AML-193 (cell line): ENCODE measurements at places on chromosomes 1 and 21.

GRCh38 chr21:29708401-29708800 lies 231.4 kb downstream of the GRIK1 start:
- DNase-seq: no peak

DNA sequence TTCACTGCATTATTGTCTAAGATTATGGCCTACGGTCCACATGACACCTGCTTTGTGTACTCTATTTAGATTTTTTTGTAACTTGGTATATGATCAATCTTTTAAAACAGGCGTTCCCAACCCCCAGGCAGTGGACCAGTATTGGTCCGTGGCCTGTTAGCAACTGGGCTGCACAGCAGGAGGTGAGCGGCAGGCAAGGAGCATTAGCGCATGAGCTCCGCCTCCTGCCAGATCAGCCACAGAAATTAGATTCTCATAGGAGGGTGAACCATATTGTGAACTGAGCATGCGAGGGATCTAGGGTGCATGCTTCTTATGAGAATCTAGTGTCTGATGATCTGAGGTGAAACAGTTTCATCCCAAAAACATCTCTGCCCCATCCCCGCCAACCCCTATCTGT lies 228.4 kb upstream of the NR5A2 start:
- DNase-seq: no peak

GRCh38 chr1:12142891-12143630 lies 23.7 kb upstream of the TNFRSF1B start:
- DNase-seq: peak; percentile 82

DNA sequence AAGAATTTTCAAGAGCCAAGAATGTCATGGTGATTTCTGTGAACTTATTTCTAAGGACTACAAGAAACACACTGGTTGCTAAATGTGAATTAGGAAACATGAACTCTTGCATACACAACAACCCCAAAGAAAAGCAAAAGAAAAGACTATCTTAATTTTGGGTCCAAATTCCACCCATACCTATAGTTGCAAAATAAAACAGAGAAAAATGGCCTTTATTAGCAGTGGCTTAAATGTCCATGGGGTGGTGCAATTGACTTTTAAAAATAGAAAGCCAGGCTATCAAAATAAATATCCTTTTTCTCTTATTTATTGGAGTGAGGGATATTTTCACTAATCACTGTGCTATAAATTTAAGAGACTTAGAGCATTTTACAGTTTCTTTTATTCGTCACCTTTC lies 80.9 kb upstream of the DPYD start:
- no peak for DNase-seq

- no peak for DNase-seq
Measured at GRCh38 chr1:19528438-19528837, 43.1 kb upstream of the CAPZB start.

- no peak for DNase-seq
Measured at GRCh38 chr1:159532922-159533321, 2.9 kb downstream of the OR10J5 start.

DNA sequence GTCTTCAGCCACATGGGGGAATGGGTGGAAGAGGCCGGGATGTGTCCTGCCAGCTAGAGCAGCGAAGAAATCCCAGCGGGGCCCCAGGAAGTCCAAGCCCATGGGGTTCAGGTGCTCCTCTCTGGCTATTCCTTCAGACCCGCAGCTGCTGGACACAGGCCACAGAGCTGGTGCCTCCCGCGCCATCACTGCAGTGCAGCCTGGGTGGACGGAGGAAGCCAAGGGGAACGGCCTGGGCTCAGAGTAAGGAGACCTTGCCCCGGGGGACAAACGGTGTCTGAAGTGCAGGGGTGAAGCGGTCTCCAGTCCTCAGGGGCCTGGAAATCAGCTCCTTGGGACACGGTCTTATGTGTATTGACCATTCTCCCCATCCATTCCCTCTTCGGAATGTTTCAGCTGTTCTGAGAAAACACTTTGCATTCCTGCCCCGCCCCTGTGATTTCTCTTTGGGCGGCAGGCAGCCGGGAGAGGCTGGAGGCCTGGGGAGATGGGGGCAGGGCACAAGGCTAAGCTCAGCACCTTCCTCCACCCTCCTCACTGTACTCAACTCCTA lies 18.4 kb downstream of the MTHFR start:
- no peak for DNase-seq

GRCh38 chr1:54008876-54009275 lies 9.1 kb downstream of the LDLRAD1 start:
- no peak for DNase-seq

GRCh38 chr21:16550917-16551741 lies 821.3 kb downstream of the USP25 start:
- no peak for DNase-seq

DNA sequence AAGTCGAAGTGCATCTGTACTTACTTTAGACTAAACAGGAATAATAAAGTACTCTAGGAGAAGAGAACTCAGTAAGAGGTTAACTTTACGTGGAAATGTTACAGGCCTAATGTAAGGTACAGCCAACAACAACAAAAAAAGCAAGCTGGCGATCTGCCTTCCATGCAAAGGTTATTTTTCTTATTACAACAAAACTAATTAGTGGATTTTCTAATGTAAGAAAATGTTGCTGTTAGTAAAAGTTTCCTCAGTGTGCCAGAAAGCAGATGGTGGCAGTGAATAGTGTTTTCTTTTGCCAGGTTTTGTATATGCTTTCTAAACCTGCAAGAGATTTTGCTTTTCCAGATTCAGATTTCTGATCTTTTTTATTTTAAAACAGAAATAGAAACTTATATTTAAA lies 179.2 kb downstream of the NFIA start:
- DNase-seq: no peak

GRCh38 chr1:78048446-78048845 lies 2.7 kb downstream of the GIPC2 start:
- DNase-seq: no peak

DNA sequence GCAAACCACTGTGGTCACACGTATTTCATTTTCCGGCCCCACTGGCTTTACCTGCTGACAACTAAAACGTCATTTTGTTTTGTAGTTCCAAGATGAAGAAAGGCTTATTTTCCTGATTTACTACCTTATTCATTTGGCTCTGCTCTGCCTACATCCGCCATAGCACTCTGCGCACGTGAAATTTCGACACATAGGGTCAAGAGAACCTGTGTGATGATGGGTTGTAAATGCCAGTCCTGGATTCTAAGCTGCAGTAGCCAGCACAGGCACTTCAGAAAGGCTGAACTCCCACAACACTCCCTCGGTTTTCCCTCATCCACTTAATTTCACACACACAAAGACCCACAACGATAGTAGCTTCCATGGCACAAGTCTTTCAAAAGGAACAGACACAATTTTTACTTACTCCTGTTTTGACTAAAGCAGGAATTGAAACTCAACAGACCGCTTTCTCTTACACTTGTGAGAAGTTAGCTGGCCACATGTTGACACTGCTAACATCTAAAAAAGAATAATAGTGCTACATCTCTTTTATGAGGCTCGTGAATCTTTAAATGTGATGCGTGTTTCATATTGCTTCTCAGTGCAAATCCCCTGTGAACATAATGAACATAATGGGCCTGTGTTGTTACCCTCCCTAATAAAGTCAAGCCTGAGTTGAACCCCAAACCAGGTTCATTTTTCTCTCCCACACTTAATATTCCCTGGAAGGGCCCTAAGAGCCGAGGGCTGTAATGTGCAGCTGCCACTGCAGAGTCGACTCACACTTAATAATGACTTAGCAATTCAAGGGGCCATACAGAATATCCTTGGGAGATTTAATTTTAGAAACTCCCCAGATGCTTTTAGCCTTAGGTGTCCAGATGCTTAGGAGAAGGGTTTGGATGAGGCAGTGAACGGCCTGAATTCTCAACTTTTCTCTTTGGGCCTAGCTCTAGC lies 1.5 kb upstream of the RUNX1 start:
- DNase-seq: no peak

DNA sequence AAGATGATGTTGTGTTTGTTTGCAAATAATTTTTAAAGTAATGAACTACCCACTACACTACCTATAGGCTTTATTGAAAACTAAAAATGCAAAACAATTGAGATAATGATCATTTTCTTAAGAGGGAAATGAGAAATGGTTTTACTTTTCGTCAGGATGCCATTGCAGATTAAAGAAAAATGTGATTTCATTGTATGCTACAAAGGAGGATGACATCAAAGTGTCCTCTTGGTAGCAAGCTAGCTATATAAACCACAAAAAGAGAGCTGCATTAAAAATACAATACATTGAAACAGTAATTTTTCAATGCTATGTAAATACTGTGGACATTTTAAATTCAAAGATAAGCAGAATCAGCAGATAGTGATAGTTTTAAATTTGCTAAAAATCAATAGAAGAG lies 87.5 kb upstream of the DPYD start:
- no peak for DNase-seq

GRCh38 chr1:94901841-94902240 lies 25.1 kb downstream of the CNN3 start:
- no peak for DNase-seq

- DNase-seq: peak; percentile 25
Measured at GRCh38 chr1:236677641-236678235, 8.6 kb upstream of the ACTN2 start.

- no peak for DNase-seq
Measured at GRCh38 chr1:16348414-16349182, 3.7 kb downstream of the FBXO42 start.

GRCh38 chr1:238592621-238593020 lies 701.9 kb upstream of the ZP4 start:
- no peak for DNase-seq

GRCh38 chr1:54959241-54959640 lies 21.2 kb upstream of the TMEM61 start:
- no peak for DNase-seq

GRCh38 chr21:21806711-21807597 lies 808.7 kb downstream of the NCAM2 start:
- DNase-seq: no peak

DNA sequence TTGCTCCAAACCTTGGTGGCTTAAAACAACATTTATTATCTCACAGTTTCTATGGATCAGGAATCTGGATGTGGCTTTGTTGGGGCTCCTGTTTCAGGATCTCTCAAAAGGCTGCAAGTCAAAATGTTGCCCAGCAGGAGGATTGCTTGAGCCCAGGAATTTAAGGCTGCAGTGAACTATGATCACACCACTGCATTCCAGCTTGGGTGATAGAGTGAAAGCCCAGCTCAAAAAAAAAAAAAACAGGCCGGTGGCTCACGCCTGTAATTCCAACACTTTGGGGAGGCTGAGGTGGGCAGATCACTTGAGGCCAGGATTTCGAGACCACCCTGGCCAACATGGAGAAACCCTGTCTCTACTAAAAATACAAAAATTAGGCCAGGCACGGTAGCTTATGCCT lies 30.0 kb downstream of the BCAS2 start:
- DNase-seq: no peak

DNA sequence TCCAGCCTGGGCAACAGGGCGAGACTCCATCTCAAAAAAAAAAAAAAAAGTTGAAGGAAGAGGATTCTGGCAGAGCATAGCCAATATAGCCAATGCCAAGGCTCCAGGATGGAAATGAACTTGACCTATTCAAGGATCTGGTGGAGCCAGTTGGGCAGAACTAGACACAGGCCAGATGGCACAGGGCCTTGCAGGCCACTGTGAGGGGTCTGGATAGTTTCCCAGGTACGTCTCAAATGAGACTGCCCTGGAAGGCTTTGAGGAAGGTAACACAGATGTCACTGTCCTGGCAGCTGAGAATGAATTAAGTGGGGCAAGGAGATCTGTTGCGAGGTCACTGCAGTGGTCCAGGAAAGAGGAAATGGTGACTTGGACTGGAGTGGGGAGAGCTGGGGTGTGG lies 12.0 kb upstream of the ARHGEF19 start:
- no peak for DNase-seq

DNA sequence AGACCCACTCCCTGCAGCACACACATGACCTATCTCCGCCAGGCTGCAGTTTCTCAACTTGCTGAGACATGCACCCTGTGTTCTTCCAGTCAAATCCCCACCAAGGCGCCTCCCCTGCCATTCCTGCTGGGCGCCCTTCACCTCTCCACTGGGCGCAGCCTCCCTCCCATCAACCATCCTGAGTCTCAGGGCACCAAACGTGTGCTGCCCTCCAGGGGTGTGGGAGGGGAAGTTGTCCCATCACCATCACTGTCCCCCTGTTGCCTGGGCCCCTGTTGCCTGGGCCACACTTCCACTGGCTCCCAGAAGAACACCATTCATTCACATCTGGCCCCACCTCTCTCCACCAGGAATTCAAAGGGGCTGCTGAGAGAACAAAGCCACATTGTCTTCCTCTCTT lies 44.9 kb upstream of the EFHD2 start:
- DNase-seq: peak; percentile 3

DNA sequence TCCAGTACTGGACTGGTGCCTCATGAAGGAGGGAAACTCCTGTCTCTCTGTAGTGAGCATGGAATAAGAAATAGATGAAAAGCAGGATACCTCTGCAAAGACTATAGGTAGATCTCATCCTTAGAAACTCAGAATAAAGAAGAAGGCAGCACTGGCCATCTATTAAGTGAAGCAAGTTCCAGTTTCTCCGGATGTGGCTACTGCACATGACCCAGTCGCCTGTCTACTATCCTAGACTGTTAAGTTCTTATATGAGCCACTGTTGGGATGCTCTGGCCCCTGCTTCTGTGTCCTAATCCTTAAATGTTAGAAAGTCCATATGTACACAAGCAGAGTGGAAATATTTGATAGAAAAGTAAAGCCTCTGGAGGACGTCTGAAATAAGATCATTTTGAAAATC lies 2.2 kb downstream of the FASLG start:
- no peak for DNase-seq

- no peak for DNase-seq
Measured at GRCh38 chr1:218930472-218931241, 243.0 kb upstream of the LYPLAL1 start.

GRCh38 chr1:244782056-244782455 lies 53.4 kb upstream of the COX20 start:
- no peak for DNase-seq

GRCh38 chr1:165877940-165878556 lies 50.6 kb downstream of the UCK2 start:
- no peak for DNase-seq

GRCh38 chr1:107541412-107541811 lies 400.6 kb downstream of the NTNG1 start:
- no peak for DNase-seq

GRCh38 chr1:87958716-87959115 lies 630.0 kb downstream of the LMO4 start:
- no peak for DNase-seq

DNA sequence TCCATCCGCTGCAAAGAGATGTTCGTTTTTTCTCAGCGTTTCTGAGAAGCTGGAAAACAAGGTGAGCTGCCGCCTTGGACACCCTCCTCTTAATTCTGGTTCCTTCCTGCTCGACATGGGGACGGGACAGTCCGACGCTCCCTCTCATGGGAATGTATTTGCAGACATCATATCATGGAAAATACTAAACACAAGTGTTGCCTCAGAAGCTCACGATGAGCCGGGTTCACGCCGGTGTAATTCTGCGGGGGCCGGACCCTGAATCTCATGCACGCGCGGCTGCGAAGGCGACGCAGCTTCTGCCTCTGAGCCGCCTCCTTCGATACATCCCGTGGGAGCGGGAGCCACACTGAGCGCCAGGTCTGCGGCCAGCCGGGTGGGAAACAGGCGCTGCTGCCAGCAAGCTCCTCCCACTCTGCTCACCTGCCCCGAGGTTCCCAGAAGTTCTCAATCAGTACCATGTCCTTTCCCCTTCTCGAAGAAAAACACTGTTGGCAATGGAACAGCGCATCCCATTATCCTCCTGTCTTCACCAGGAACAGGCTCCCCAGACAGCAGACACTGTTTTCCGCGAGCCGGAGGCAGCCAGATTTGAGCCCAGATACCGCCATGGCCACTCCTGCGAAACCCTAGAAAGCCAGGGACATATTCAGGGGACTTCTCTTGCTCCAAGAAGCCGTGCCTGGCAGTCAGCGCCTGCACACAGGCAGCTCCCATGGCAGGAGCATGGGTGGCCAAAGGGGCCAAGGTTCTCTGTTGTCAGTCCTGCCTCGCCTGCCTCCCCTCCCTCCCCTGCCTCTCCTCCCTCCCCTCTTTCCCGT lies 98.0 kb downstream of the WDR4 start:
- no peak for DNase-seq
